ENCODE measurements at places on chromosomes 5 and 9.

- H3K4me1 ChIP-seq, result peaks cover 7% of the 10 kb centered on the region
- no peak overlapping the region for H3K4me3 ChIP-seq
- H3K27me3 ChIP-seq, result no peaks in the 10 kb centered on the region
- no peak for DNase-seq
- no peaks in the 10 kb centered on the region for H3K36me3 ChIP-seq
Measured at GRCh38 chr5:34609951-34610441, 46.1 kb upstream of the RAI14 start.

DNA sequence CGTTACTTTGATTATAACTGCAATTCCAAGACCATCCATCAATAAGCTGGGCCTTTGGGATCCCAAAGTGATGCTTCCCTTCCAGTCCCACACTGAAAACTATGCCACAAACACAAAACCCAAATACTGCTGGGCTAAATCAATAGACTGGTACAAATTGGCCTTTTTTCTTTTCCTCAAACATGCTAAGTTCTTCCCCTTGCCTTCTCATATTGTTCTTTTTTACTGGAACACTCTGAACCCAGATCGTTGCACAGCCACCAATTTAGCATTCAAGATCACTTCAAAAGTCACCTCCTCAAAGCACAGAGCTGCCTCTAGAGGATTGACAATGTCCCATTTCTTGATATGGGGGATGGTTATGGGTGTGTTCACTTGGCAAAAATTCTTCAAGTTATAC lies 66.0 kb downstream of the ACTL7B start:
- no peaks in the 10 kb centered on the region for H3K36me3 ChIP-seq
- H3K4me3 ChIP-seq, result no peak overlapping the region
- DNase-seq, result no peak
- H3K27me3 ChIP-seq, result no peaks in the 10 kb centered on the region
- H3K27ac ChIP-seq, result no peak overlapping the region

GRCh38 chr5:168315416-168316138 lies 24.1 kb downstream of the WWC1 start:
- no peaks in the 10 kb centered on the region for H3K27me3 ChIP-seq
- H3K27ac ChIP-seq, result no peak overlapping the region
- no peak for DNase-seq

DNA sequence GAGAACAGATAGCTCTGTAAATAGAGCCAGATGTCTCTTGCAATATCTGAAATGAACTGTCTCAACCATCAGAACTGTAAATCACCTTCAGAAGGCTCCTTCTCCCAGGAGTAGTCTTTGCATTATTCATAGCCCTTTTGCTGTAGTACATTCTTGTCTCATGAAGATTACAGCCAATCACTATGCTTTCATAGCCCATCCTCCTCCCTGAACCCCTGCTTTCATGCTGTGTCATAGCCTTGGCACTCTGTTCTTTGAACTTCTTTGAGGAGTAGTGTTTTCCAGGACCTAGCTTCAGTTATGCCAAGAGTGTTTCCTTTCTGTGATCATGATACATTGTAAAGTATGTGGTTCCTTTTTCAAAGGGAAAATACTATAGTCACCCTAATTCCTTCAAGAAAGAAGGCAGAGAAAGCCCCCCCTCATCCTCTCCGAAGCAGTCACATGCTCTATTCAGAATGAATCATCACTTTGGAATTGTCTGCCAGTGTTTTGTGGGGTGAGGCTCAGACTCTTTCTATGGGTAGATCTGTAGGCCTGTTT lies 61.1 kb downstream of the GRIA1 start:
- DNase-seq, result peak; percentile 31
- H3K36me3 ChIP-seq, result no peaks in the 10 kb centered on the region
- no peaks in the 10 kb centered on the region for H3K27me3 ChIP-seq
- H3K27ac ChIP-seq, result peak overlapping the region; percentile 18
- no peak overlapping the region for H3K4me3 ChIP-seq

- no peak overlapping the region for H3K4me3 ChIP-seq
- no peak for DNase-seq
- H3K4me1 ChIP-seq, result peaks cover 8% of the 10 kb centered on the region
- no peaks in the 10 kb centered on the region for H3K36me3 ChIP-seq
Measured at GRCh38 chr9:105291422-105291859, 47.0 kb downstream of the SLC44A1 start.

GRCh38 chr9:109861918-109862317 lies 81.9 kb downstream of the PALM2AKAP2 start:
- DNase-seq, result no peak
- no peaks in the 10 kb centered on the region for H3K36me3 ChIP-seq
- no peak overlapping the region for H3K4me3 ChIP-seq
- H3K27ac ChIP-seq, result no peak overlapping the region

DNA sequence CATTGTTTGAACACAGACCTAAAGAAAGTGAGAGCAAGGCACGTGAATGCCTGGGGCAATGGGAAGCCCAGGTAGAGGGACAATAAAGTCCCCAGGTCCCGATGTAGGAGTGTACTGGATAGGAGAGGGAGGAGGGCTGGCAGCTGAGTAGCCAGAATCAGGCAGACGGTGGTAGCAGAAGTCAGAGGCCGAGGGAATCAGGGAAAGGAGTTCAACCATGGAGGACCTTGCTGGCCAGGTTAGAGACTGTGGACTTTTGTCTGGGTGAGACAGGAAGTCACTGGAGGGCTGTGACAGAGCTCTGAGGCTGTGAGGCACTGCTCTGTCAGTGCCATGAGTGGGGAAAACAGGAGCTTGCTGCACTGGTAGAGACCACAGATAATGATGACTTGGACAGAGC lies 248.2 kb downstream of the EFNA5 start:
- H3K4me3 ChIP-seq, result no peak overlapping the region
- no peak overlapping the region for H3K27ac ChIP-seq
- no peaks in the 10 kb centered on the region for H3K27me3 ChIP-seq
- H3K4me1 ChIP-seq, result no peaks in the 10 kb centered on the region
- peak; percentile 33 for DNase-seq
- H3K36me3 ChIP-seq, result peaks cover 5% of the 10 kb centered on the region

- H3K27ac ChIP-seq, result no peak within 1 kb of the TSS
- peak within 1 kb of the TSS; percentile 96 for H3K4me3 ChIP-seq
- no peaks in the 10 kb centered on the region for H3K4me1 ChIP-seq
- no peaks in the 10 kb centered on the region for H3K27me3 ChIP-seq
- H3K36me3 ChIP-seq, result peaks cover 2% of the 10 kb centered on the region
Measured at GRCh38 chr9:128786681-128787601, at the start of gene TBC1D13. TSS of gene TBC1D13 (plus strand) at chr9:128787253. CDS start at chr9:128787354, 101 bp downstream.

DNA sequence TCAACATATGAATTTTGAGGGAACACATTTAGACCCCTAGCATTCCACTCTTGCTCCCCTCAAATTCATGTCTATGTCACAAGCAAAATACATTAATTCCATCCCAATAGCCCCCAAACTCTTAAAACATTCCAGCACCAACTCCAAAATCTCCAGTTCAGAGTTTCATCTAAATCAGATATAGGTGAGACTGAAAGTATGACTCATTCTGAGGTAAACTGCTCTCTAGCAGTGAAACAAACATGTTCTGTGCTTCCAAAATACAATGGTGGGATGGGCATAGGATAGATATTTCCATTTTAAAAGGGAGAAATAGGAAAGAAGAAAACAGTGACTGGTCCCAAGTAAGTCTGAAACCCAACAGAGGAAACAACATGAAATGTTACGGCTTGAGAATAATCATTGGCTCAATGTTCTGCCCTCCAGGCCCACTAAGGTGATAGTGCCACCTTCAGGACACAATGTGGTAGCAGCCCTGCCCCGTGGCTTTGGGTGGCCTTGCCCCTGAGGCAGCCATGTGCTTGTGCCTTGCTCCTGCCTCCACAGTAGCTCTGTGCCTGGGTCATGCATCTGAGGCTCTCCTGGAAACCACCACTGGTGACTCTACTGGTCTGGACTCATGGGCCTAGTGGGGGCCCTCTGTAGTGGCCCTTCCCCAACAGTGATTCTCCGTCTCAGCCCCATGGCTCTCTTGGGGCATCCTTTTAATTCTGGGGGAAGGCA lies 36.4 kb upstream of the IPPK start:
- H3K27me3 ChIP-seq, result no peaks in the 10 kb centered on the region
- peak; percentile 79 for DNase-seq

DNA sequence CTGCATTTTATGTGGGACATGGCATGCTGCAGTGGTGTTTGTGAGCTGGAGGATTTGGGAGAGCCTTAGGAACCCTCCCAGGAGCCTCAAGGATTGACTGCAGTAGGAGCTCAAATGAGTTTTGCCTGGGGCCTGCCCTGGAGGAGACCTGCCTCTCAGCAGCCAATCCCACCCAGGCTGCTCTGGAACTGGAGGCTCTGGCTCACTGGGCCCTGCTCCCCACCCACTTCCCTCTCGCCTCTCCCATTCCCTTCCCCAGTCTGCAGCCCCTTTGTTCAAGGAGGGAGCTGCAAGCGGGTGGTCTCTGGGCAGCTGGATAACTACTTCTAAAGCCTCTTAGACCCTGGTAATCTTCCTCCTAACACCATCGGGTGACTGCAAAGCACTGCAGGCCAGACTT lies 24.2 kb downstream of the KCNIP1 start:
- H3K36me3 ChIP-seq, result no peaks in the 10 kb centered on the region
- no peak overlapping the region for H3K4me3 ChIP-seq
- no peak overlapping the region for H3K27ac ChIP-seq
- DNase-seq, result no peak
- H3K4me1 ChIP-seq, result no peaks in the 10 kb centered on the region

DNA sequence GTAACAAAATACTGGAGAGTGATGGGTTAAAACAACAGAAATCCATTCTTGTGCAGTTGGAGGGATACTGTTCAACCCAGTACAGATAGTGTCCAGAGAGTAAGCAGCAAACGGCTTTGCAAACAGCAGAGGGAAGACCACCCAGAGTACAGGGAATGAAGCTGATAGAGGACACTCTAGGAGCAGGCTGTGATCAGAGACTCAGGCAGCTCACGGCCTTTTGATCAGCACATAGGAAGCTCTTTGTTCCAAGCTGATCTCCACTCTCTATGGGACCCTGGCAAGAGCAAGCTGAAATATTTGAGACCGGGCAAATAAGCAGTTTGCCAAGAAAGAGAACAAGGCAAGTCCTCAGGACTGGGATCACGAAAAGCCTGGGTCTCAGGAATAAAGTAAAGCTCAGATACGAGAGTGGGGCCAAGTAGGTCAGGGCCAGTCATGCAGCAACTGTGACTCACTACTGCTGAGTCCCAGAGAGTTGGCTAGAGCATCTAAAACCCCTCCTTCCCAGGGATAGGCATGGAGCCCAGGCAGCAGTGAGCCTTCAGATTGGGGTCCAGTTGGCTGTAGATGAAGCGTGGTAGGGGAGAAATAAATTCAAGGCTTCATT lies 52.4 kb downstream of the MELK start:
- H3K36me3 ChIP-seq, result peaks cover 7% of the 10 kb centered on the region
- no peaks in the 10 kb centered on the region for H3K4me1 ChIP-seq
- DNase-seq, result no peak
- H3K4me3 ChIP-seq, result no peak overlapping the region
- H3K27ac ChIP-seq, result no peak overlapping the region
